MCF 10A (cell line): ENCODE measurements at places on chromosomes 4 and X. TPM values are rescaled to one million over a fixed set of nuclear protein-coding genes. Genes with fewer than 3 reads are reported as not detected.

The MAGEA2 gene
- not detected in 2 replicates for total RNA-seq

The TBC1D8B gene
- 3.3 and 4.7 TPM in 2 replicates for total RNA-seq

The NPNT gene
- total RNA-seq, result 0.09 TPM in 1 of 2 replicates, not detected in the other

The REELD1 gene
- not detected in 2 replicates for total RNA-seq

The BEX5 gene
- not detected in 2 replicates for total RNA-seq

The HAUS3 gene
- total RNA-seq, result 13.3 and 13.9 TPM in 2 replicates

The MCUB gene
- 11.0 and 16.3 TPM in 2 replicates for total RNA-seq

The GPRASP3 gene
- total RNA-seq, result 1.6 and 2.5 TPM in 2 replicates

The CXorf65 gene
- not detected in 2 replicates for total RNA-seq

The LRCH2 gene
- 0.44 and 0.68 TPM in 2 replicates for total RNA-seq

The ITM2A gene
- total RNA-seq, result not detected in 2 replicates

The RAB9B gene
- total RNA-seq, result 0.07 TPM in 1 of 2 replicates, not detected in the other

The FAT4 gene
- total RNA-seq, result 6.4 and 6.6 TPM in 2 replicates

The HPGD gene
- 0.59 and 0.77 TPM in 2 replicates for total RNA-seq

The EGFL6 gene
- not detected in 2 replicates for total RNA-seq

The MAGIX gene
- 0.52 and 0.84 TPM in 2 replicates for total RNA-seq

The HDX gene
- total RNA-seq, result 6.4 and 6.6 TPM in 2 replicates

The GUCY1A1 gene
- 0.34 TPM in 1 of 2 replicates, not detected in the other for total RNA-seq

The HSFX2 gene
- 0.82 TPM in 1 of 2 replicates, not detected in the other for total RNA-seq

The CXorf49 gene
- total RNA-seq, result not detected in 2 replicates

The SLC34A2 gene
- total RNA-seq, result not detected in 2 replicates

The FOXR2 gene
- not detected in 2 replicates for total RNA-seq

The MAGEE2 gene
- not detected in 2 replicates for total RNA-seq

The NALF2 gene
- 4.7 and 5.8 TPM in 2 replicates for total RNA-seq

The MAGEC3 gene
- total RNA-seq, result not detected in 2 replicates

The GUCY1B1 gene
- 0.34 TPM in 1 of 2 replicates, not detected in the other for total RNA-seq

The ALAS2 gene
- not detected in 2 replicates for total RNA-seq

The ZFYVE28 gene
- total RNA-seq, result 1.6 and 2.5 TPM in 2 replicates

The UGT2A1 gene
- not detected in 2 replicates for total RNA-seq
